Tibial artery (tissue), 4 donors: ENCODE measurements at places on chromosomes 4 and X.

- DNase-seq: no peak
Observed at GRCh38 chr4:41192136-41192535, 22.2 kb downstream of the APBB2 start.

DNA sequence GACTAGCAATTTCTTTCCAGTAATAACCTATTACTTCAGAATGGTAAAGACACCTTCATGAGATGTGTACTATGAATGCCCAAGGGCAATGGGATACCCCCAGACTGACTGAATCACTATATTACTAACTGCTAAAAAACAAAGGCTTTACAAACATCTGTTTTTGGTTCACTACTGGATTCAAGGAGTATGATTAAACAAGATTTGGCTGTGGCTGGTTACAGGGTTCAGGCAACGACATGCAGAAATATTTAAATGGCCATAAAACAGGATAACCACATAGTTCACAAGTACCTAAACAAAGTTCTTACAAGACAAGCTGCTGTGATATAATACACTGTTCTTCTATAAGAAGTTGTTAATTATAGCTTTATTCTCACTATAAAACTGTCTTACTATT lies 128.2 kb downstream of the FRYL start:
- no peak for DNase-seq

GRCh38 chr4:173526027-173526482 lies 4.0 kb downstream of the HAND2 start:
- DNase-seq: no peak

DNA sequence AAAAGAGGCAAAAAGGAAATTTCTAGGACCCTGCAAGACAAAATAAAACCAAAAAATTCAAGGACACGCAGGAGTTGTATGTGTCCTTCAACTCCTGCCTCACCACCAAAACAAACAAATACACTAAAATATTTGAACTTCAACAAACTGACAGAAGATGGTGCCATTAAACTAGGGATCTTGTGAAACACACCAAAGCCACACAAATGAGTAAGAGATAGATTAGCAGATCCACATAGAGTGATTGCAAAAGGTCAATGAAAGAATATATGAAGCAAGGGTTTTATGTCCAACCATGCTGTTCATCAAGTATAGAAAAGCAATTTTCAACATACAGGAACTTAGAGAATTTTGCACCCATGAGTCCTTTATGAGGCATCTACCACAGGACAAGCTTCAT lies 40.1 kb upstream of the SCML1 start:
- no peak for DNase-seq

DNA sequence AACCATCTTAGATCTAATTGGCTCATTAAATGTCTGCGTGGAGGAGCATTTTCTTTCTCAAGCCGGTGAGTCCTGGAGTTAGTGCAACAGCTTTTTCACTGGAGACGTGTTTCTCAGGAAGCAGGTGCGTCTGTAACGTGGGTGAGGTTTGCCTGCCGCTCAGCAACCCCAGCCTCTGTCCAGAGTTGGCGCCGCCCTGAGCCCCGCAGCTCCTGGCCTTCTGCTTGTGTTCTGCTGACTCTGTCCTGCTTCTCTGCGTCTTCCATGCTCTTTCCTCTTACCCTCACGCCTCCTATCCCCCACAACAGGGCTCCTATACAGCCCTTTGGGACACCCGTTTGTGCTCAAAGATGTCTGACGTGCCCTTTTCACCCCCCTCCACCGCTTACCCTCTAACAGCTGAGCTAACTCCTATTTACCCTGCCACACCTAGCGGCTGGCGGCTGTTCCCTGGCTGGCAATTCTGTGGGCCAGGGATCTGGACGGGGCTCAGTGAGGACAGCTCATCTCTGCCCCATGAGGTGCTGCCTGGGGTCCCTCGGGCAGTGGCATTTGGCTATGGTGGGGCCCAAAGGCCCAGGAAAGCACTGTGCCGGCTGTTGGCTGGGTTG lies 18.8 kb downstream of the DOK7 start:
- no peak for DNase-seq

DNA sequence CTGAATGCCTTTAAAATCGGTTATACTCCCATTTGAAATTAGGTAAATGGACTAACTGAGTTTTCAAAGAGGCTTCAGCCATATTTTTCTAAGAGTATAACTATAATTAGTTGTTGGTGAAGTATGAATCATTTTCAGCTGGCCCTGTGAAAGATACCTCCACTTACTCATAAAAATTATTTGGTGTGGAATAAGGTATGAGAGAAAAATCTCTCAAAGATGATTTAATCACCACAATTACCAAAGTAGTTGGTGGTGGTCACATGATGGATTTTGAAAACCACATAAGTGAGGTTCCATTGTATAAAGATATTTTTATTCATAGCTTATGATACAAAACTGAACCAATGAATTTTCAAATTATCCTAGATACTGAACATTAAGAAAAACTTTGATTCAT lies 9.0 kb upstream of the KLHL2 start:
- no peak for DNase-seq

DNA sequence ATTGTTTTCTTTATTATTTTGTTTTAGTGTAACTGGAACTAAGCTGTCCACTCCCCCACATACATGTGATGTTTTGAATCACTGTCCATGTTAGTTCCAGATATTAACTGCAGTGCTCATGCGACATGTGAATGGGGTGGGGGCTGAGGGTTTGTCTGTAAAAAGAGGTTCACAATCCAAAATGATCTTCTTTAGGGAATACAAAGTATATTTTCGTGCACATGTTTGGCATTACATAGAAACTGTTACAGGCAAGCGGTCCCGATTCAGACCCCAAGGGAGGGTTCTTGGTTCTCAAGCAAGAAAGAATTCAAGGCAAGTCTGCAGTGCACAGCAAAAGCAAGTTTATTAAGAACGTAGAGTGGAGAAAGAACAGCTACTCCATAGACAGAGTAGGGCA lies 296.5 kb upstream of the CLNK start:
- no peak for DNase-seq

GRCh38 chr4:57182132-57182874 lies 72.1 kb upstream of the IGFBP7 start:
- DNase-seq: peak; percentile 58

DNA sequence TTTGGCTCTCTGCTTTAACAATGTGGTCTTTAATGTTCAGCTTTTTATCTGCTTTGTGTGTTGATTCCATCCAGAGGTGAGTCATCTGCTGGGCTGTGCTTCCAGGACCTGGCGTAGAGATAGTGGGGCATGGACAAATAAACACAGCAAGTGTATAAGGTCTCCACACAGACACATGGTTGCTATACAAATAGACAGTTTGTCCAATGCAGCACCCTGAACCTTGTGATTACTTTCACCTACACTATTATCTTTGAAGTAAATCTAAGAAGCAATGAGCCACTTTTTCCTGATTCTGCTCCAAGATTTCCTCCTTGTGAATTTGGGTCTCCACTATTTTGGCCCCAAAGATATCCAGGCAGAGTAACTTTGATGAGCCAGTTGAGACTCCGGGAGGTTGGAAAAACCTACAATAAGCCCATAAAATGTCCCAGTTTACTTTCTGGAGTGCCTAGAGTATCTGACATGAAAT lies 12.1 kb downstream of the PPARGC1A start:
- no peak for DNase-seq

GRCh38 chrX:54193085-54193821 lies 10.2 kb upstream of the FAM120C start:
- no peak for DNase-seq

DNA sequence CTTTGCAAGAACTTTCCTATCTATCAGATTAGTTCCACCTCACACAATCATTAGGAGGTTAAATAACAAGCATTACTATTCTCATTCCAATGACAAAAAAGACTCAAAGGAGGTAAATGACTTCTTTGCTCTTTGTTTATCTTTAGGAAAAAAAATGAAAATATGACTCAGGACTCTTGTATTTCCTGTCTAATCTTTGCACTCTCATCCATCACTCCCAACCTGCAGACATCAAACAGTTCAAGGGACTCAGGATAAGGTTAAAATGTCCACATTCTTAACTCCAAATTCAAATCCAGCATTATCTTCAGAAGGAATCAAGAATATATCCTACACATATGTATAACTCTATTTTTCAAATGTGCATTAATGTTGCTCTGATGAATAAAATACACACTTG lies 139.6 kb downstream of the UNC5C start:
- no peak for DNase-seq

GRCh38 chr4:23773884-23774636 lies 115.8 kb downstream of the PPARGC1A start:
- no peak for DNase-seq

DNA sequence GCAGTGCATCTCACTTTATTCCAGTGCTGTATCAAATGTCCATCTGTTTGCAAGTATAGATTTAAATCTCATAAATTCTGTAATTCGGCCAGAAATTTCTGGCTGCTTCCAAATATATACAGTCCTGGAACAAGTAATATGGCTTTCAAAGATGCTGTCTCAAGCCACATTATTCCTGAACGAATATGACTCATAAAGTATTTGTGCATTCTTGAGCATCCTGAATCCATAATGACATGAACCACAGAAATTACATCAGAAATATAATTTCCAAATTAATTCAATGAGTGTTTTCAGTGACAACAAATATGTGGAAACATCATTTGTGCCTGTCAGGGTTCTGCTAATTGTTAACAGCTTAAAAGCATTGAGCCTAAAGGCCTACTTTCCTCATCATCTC lies 140.9 kb upstream of the HPGD start:
- no peak for DNase-seq

DNA sequence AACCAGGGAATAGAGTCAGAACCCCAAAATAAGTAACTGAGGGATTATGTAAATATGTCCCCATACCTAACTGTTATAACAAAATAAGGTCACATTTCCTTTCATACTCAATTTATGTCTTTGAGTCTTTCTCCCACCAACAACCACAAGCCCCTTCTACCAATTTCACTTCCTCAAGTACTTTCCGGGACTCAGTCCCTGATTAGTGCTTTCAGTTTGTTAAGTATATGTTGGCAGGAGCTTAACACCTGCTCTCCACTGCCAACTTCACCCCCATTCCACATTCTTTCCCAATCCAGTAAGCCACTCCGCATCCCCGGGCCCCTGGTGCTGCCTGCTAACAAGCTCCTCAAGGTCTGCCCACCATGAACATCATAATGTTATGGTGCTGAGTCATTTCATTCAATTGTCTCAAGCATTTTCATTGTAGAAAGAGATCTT lies 71.3 kb upstream of the SPRY1 start:
- no peak for DNase-seq

- DNase-seq: no peak
Observed at GRCh38 chrX:131270080-131270479, 19.0 kb downstream of the IGSF1 start.

GRCh38 chrX:123036401-123036800 lies 147.7 kb upstream of the GRIA3 start:
- no peak for DNase-seq

GRCh38 chrX:49767236-49767635 lies 61.9 kb upstream of the PAGE4 start:
- DNase-seq: no peak

GRCh38 chr4:77601614-77602187 lies 3.9 kb upstream of the CXCL13 start:
- no peak for DNase-seq

DNA sequence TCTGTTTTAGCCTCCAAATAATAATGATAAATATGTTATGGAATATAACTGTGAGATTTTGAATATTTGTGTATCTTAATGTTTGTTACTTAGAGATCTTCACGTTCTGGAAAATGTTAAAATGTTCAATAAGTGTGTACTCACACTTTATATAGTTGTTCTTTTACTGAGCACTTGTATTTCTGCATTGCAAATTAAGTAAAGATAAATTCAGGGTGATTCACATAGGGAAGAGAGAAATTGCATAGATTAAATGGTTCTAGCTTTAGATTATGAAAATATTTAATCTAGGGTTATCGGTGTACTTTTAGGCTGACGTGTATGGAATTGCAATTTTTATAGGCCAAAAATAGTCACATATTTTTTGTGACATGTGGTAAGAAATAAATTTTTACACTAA lies 148.6 kb downstream of the ARHGAP10 start:
- DNase-seq: no peak

GRCh38 chr4:109916027-109916409 lies 3.3 kb downstream of the EGF start:
- DNase-seq: no peak

GRCh38 chrX:47878198-47878597 lies 41.5 kb downstream of the ZNF81 start:
- DNase-seq: no peak

DNA sequence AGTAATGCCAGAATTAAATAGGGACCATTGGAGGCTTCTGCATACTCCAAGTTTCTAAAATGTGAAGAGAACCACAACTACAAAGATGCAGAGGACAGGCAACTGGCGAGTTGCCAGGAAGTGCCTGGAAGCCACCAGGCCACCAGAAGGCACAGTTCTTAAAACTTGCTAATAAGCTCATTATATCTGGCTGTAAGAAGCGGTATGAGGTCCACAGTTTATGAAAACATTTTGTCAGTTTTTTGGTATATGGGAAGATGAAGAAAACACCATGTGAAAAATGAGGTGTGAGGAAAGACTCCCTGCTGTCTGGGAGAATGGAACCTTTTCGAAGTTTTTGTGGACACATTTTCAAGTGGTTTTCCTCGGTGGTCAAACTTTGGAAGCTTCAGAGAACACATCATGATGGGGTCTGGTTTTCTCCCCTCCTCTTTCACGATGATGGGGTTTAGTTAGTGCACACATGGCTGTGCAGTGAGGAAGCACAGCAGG lies 202.7 kb downstream of the NR3C2 start:
- no peak for DNase-seq

- no peak for DNase-seq
Observed at GRCh38 chrX:106707771-106708454, 18.6 kb upstream of the RNF128 start.

DNA sequence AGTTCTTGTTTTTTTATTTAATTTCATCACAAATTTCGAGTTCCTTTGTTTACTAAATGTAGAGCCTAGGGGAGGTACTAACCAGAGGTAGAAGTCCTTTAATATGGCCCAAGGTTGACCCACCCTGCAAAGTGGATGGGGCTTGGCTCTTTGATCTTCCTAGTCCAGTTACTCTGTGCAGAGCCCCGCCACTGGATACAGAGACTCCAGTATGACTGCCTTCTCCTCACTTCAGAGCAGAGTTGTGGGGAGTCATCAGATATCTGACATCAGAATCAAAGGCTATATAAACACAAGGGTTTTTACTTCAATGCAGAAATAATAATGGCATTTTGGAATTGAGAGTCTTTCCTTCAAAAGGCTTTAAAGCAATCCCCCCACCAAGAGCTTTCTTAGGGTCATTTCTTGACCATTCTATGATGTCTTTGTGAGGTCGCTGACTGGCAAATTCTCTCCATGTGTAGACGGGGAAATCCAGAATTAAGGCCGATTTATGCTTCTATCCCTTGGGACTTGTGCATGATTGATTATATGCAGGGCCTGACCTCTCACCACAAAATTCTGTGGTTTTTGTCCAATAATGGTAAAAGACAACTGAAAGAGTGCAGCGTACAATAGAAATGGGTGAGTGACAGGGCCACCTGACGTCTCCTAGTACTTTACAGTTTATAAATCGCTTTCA lies 88.3 kb upstream of the CITED1 start:
- no peak for DNase-seq

DNA sequence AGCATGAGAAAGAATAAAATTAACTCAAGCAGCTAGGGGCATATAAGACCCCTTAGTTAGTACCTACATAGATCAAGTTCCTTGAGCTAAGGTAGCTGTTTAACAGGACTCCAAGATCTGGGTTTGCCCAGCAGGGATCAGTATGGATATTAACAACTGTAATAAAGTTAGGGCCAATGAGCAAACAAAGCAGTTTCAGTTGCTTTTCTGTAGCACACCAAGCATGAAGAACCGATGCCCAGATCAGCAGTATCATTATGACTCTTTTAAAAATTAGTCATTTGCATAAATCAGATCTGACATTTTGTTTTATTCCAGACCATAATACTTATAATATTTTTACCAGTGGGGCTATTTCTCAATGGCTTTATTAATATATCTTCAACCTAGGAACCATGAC lies 80.9 kb downstream of the C4orf33 start:
- no peak for DNase-seq
